ENCODE measurements at places on chromosomes 5 and 9.
A peak's percentile ranks its signal among the peaks of the same experiment; 100 is the strongest.

DNA sequence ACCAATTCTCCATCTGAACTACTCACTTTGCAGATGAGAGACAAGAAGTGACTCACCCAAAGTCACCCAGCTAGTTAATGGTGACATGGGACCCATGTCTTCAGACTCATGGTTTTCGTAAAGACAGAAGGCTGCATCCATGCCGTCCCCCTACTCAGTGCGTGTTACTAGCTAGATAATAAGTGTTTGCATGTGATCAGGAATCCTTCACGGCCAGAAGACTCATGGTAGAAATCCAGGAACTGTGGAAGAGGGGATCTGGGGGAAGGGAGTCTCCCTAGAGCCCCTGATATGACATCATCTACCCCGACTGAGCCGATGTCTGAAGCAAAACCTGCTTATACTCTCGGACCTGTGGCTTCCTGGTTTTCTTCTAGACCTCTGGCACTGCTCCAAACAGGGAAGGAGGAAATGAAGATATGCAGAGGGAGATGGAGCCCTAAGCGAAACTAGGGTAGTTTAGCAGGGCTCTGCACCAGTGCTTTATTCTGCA lies 3.3 kb downstream of the RNF183 start:
- DNase-seq: no peak

- DNase-seq: no peak
Observed at GRCh38 chr5:123790226-123790625, 278.2 kb downstream of the CSNK1G3 start.

DNA sequence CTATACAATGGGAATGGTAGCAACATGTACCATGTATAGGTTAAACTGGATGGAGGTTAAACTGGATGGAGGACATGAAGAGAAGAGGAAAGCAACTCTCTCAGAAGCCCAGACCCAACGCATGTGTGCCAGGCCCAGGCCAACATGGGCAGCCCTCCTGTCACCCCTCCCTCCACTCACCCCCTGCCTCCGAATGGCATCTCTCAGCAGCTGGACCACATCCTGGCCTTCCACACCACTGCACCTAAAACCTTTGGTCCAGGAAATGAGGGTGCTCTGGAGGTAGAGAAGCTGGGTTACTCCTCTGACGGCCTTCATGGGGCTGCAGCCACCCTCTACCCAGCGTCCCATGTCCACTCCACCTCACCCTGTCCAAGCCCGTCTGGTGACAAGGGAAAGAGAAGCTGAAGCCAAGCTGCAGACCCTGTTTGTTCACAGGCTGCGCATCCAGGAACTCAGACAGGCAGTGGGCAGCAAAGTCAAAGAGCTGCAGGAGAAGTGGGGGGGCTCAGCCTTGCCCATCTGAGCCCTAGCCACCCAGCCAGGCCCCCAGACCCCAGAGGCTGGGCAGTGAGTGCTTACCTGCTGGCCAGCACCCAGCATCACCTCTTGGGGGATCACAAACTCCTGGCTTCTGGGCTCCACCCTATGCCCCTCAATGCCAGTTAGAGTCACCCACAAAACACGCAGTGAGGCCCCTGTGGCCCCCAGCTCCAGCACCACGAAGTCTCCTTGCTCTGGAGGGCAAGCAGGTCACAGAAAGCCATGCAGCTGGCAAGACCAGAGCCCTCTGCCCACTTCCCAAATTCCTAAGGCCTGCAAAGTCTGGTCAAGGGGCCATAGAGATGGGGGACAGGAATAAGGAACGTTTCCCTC lies 8.5 kb downstream of the HK3 start:
- DNase-seq: no peak

- DNase-seq: peak; percentile 79
Observed at GRCh38 chr9:133004091-133004998, 25.9 kb downstream of the GFI1B start.

DNA sequence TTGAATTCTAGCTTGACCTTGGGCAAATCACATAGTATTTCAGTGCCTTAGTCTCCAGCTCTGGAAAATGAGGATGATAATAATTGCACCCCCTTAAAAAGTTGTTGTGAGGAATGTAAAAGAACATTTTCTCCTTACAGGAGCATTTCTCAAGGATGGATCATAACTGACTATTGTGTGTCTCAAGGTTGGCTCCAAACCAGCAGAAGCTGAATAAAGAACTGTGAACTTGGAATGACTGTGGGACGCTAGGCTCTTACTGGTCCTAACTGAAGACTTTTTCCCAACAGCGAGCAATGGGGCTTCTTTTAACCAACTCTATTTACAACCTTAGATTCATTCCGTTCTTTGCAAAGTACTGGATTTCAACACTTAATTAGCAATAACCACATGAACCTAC lies 26.2 kb upstream of the GLRX start:
- no peak for DNase-seq
